ENCODE measurements at places on chromosomes 3 and 15.

DNA sequence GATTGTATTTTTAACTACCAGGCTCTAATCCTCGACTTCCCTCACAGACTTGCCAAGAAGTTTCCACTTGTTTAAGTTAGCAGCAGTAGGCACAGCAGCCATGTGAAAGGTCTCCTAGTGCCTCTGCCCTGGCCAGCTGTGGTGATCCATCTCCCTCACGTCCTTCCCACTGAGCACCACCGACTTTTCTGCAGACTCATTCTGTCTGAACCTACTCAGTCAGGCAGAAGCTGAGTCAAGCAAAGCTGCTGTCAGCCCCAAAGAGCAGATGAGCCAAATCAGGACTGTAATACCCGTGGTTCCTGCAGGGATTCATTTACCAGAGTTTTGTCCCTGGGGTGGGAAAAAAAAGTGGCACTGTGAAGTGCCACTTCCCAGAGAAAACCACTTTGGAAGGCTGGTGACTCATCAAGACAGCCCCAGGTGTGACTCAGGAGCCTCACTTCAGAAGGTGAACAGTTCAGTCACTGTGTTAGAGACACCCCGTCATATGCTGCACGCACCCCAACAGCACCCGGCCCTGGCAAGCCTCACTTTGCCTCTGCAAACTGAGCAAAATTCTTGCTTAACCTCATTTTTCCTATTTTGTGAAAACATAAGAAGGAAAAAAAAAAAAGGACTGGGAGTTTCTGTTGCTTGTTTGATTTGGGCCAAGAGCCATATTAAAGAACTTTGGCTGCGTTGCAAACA lies 76.0 kb downstream of the WWTR1 start:
- no peak for DNase-seq

GRCh38 chr15:70854666-70854976 lies 664 bp upstream of the LARP6 start:
- DNase-seq, result peak; percentile 32

DNA sequence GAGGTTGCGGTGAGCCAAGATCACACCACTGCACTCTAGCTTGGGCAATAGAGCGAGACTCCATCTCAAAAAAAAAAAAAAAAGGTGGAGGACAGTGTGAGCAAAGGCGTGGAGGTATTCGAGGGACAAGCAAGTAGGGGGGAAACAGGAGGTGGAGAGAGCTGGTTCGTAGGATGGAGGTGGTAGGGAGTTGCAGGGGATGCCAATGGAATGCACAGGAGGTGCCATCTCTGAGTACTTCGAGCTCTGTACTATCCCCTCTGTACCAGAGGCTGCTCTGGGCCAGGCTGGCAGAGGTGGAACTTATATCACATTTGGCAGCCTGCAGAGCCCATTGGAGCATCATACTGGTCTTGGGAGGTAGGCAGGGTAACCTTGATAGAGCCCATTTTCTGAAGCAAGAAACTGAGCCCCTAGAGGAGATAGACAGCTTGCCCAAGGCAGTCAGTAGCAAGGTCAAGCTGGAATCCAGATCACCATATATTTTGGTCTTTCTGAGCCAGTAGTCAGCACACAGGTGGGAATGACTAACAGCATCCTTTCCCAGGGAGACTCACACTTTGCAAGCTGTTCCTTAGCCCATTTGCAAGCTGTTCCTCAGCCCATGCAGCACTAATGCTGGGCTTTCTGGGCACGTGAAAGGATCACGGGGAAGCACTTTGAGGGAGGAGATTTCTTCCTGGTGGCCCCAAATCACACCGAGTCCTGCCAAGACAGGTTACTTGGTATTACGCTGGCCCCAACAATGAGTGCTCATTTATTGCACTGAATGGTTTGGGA lies 9.2 kb upstream of the CCDC33 start:
- DNase-seq, result no peak

DNA sequence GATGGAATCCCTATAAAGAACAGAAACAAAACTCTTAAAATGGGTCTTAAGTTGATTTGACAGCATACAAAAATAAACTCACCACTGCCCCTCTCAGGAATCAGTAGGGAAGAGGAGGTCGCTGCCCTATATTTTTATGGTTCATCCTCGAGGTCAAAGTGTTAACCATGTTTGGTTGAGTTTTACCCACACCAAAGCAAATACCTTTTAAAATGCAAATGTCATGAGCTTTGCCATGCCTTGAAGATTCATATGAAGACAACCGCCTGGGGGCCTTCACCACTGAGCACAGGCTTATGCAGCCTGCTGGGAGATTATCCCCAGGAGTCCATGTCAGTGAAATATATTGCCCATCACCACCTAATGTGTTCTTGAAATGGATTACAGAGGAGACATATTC lies 66.1 kb downstream of the GLB1 start:
- no peak for DNase-seq

- DNase-seq, result peak; percentile 21
Measured at GRCh38 chr3:151544164-151544548, 83.3 kb upstream of the IGSF10 start.

GRCh38 chr3:47984075-47984728 lies 32.0 kb downstream of the MAP4 start:
- peak; percentile 27 for DNase-seq

DNA sequence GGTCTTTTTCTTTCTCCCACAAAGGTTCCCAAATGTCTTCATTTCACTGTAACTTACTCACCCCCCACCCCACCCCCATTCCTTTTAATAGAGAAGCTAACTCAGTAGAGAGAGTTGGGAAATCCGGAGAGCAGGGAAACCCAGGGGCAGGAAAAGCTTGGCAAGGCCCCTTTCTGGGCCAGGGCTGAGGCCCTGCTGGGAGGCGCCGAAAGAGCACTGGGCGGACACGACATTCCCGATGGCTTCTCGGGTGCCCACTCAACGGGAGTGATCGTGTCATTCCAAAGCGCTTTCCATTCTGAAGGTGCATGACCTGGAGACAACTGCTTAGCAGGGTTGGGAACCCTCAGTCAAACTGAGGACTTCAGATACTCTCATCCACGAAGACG lies 1.6 kb upstream of the DALRD3 start:
- no peak for DNase-seq

- no peak for DNase-seq
Measured at GRCh38 chr3:107521469-107522059, 1.2 kb upstream of the BBX start.

DNA sequence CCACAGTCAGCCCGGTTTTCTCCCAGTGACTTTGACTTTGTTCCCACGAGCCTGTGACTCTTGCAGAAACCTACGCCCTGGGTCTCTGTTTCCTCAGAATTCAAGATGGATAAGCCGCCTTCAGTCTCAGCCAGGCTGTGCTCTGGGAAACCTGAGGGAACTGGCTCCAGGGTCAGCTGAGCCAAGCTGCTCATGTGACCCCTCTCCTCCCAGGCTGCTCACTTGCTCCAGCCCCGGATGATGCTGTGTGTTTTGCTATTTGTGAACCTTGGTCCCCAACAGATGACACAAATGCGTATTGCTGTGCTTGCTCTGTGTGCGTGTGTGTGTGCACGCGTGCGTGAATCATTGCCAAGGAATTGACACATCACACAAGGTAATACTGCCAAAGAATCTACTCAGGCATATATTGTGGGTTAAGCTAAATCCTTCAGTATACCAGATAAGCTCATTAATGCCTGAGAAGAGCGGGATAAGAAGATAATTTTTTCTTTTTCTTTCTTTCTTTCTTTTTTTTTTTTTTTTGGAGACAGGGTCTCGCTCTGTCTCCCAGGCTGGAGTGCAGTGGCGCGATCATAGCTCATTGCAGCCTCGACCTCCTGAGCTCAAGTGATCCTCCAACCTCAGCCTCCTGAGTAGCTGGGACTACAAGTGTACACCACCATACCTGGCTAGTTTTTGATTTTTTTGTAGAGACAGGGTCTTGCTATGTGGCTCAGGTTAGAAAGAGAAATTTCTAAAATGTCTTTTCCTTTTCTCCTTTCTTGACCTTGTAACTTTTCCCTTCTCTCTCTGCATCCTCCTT lies 29.2 kb upstream of the UMPS start:
- no peak for DNase-seq

- DNase-seq, result no peak
Measured at GRCh38 chr15:60244813-60245212, 153.0 kb downstream of the ANXA2 start.

- no peak for DNase-seq
Measured at GRCh38 chr3:178804606-178805005, 267.0 kb downstream of the ZMAT3 start.

- peak; percentile 15 for DNase-seq
Measured at GRCh38 chr3:150603980-150604319, 829 bp downstream of the SELENOT start.

DNA sequence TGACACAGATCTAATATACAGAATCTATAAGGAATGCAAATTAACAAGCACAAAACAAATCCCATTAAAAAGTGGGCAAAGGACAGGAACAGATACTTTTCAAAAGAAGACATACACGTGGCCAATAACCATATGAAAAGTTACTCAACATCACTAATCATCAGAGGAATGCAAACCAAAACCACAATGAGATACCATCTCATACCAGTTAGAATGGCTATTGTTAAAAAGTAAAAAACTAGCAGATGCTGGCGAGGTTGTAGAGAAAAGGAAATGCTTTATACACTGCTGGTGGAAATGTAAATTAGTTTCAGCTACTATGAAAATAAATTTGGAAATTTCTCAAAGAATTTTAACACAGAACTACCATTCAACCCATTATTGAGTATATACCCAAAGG lies 50.7 kb downstream of the ADAMTS17 start:
- DNase-seq, result no peak

DNA sequence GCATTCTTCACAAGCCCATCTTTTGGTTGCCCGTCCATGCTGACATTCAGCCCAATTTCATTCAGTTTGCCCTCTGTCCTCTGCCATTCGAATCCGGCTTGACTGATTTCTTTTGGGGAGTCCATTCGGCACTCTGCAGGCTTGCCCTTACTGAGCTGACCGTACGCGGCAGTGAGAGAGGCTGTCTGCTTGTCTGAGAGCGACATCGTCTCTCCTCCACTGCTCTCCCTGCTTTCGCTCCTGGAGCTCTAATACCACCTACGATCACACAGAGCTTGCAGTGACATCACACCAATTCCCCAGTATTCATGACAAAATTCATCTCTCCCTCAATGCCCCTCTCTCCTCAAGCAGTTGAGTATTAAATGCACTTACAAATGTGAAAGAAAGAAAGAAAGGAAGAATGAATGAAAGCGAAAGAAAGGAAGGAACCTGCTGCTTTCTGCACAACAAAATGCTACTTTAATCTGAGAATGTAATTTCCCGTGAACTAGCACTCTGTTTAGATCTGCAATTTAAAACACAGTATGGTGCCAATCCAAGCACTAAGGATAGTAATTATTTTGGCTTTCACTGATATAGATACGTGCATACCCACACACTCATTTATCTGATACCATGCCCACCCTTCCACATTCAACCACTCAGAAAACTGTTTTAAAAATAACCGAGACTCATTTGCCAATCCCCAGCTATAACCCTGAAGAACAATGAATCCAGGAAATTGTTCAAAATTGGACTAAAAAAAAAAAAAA lies 89.5 kb downstream of the DHX30 start:
- DNase-seq, result no peak

- DNase-seq, result no peak
Measured at GRCh38 chr3:46297658-46298423, 55.6 kb downstream of the CCR3 start.

GRCh38 chr15:63374686-63375520 lies 6.7 kb downstream of the CA12 start:
- peak; percentile 27 for DNase-seq

GRCh38 chr3:36871379-36872126 lies 73.3 kb downstream of the TRANK1 start:
- no peak for DNase-seq

DNA sequence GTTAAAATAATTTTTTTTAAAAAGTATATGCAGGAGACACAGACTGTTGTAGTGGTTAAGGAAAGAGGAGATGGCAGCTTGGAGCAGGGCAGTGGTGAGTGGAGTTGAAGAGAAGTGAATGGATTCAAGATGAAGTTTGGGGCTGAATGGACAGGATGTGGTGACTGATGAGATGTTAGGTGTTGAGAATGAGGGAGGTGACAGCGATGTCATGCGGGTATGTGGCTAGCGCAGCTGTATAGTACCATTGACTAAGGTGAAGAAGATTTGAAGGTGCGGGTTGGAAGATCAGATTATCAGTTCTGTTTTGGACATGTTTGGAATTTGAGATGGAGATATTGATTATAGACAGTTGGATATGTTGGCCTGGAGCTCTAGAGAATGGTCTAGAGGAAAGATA lies 20.1 kb downstream of the FBXO22 start:
- no peak for DNase-seq

GRCh38 chr3:18424729-18425640 lies at the start of gene SATB1:
TSS of gene SATB1 (minus strand) at chr3:18425339. CDS start at chr3:18420967, 4,372 bp downstream.
- no peak for DNase-seq

DNA sequence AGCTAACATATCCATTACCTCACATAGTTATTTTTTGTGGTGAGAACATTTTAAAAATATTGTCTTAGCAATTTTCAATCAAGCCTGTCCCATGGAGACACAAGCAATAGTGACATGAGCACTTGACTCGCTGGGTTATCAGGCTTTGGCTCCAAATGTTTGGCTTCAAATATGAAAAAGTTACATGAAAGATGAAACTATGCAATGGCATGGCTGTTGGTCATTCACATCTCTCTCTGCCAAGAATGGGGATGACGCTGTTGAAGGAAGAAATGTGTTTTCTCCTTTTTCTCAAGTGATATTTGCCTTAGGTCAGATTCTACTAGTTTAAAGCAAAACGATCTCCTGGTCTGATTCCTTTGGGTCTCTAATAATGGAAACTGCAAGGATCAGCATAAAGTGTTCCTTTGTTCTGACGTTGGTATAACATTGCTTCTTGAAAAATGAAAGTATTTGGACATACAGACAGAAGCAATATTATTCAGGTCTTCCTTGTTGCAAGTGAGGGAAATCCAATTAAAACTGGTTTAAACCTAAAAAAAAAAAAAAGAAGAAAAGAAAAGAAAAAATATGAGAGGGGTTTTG lies 71.2 kb downstream of the SSUH2 start:
- no peak for DNase-seq

DNA sequence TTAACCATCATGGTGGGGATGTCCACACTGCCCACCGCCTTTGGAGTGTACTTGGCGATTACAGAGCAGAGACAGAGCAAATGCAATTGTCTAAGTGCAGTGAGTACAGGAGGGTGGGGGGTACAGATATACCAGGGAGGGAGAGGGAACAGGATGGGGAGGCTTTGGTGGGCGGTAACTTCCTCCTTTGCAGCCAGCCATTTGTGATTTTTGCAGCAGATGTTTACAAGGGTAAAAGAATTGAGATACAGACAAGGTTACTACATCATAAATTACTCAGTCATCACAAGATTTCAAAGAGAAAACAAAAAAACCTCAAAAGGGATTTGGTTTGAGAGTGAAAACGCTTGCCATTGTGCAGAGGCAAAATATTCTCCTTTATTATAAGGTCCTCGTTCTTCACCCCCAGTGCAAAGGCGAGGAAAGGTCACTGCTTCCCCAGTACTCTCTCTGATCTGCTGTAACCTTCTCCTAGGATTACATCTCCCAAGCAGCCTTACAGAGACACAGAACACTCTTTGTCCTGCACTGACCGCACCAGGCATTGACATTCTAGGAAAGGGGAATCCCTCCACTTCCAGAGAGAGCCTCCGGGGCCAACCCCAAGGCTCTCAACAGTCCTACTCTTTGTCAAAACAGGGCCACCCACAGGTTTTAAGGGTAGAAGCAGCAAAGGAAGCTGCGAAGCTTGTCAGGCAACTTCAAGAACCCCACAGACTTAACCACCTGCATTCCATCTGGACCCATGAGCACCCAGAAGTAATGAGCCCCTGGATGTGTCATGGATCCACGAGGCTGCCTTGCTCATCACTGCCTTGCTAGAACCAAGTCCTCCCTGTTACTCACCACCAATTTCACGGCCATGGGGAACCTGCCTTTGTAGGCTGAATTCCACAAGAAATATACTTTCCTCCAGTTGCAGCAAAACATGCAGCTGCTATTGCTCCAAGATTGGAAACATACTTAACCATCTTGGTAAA lies 117.3 kb downstream of the ADAMTS17 start:
- DNase-seq, result no peak

Data from HTR-8/SVneo (cell line).